Nephron progenitor cell (in vitro differentiated cells): ENCODE measurements at places on chromosomes 5 and 9.

DNA sequence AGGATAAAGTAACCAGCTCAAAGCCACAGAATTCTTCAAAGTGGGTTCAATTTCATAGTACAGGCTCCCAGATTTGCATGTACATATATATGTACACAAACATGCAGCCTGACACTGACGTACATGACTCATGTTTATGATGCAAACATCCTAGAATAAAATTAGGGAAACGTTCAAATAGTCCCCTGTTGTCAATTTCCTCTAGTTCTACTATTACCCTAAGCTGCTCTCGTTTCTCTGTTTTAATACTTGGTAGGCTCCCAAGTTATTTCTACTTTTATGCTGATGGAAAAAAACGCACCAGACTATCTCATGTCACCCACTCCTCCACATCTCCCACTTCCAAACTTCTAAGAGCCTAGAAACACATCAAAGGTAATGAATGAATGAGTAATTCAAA, 229.7 kb downstream of the EPB41L4A start:
- DNase-seq, result no peak

DNA sequence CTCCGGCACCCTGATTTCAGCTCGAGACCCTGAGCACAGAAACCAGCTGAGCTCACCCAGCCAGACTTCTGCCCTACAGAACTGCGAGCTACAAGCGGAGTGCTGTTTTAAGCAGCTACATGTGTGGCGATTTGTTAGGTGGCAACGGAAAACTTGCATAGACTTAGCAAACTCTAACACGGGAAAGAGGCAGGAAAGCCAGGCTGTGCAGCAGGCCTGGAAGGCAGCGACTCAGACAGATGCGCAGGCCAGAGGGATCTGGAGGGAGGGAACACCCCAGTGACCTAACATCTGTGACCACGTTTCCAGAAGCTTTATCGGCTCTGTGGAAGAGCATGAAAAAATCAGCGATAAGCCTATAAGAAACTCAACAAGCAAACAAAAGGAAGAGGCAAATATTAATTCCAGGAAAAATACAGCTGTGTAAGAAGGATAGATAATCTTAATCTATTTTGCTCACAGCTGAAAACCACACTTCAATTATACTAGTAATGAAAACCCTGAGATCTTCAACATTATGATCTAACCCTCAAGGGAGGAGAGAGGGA, 11.0 kb downstream of the UBAC1 start:
- DNase-seq, result no peak

DNA sequence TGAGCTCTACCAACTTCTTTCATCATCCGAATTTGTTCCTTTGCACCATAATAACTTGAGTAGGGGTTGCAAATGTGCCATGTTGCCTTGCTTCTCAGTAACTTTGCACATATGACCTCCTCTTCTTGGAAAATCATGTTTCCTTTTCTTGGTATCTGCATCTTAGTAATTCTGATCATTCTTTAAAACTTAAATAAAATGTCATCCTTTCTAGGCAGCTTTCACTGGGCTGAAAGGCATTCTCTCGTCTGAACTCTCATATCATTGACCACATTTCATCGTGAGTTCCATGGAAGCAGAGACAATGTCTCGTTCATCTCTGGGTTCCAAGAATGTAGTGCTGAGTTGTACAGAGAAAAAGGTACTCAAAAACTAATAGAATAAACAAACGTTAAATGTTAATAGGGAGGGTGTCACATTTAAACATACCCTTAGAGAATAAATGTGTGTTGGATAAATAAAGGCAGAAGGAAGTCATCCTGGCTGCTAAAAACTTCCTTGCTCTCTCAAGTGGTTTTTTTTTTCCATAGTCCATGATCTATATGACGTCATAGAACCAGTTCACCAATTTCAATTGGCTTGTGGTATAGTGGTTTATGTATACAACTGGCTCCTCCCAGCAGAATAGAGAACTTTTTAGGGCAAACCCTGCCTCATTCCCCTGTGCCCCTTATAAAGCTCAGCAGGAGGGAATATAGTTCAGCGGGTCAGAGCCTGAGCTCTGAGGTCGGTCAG, 218.1 kb upstream of the TRIM32 start:
- no peak for DNase-seq

DNA sequence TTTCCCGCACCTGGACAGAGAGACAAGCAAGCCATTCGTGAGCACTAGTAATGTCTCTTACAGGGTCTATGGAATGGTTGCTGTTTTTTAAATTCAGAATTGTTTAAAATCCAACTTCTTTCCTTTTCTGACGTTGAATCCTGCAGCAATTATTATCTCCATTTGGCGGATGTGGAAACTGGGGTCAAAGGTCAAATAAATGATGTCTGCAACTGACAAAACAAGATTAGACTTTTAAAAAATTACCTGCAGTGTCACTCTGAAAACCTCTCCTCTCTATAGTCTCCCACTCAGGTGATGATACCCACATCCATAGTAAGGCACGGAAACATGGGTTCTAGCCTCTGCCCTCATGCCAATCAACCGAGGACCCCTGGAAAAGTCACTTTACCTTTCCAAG, 142.7 kb upstream of the SMIM23 start:
- no peak for DNase-seq

- DNase-seq, result no peak
Observed at GRCh38 chr9:114450833-114451706, 54.2 kb downstream of the WHRN start.

DNA sequence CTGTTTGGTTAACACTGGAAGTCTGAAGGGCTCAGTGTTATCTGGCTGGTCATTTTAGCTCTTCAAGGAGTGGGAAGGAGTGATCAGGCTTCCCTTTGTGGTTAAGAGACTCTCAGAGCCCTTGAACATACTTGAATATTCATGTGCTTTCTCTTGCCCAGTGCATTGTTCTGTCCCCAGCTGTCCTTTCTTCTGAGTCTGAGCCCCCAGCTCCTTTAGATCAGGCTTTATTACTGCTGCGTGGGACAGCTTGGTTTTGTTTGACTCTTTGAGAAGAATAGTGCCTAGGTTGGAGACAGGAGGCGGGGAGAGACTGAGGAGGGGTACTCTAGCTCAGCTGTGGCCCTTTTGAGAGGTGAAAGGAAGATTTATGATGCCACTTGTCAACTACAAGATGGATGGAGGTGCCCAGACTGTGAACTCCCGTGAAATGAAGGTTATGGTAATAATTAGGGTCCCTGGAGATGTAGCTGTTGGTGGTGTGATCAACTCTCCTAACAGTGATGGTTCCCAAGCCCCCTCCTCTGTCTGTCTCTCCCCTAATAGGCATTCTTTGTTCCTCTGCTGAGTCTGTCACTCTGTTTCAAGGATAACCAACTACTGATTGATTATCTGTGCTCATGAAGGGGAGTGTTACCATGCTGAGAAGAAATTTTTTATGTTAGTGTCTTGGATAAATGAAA, 83.1 kb upstream of the GLRA1 start:
- peak; percentile 10 for DNase-seq

GRCh38 chr9:95887926-95888497, 12.5 kb downstream of the ERCC6L2 start:
- DNase-seq, result no peak

- no peak for DNase-seq
Observed at GRCh38 chr5:84870369-84870768, 485.7 kb upstream of the EDIL3 start.

GRCh38 chr5:87383216-87383615, 29.5 kb downstream of the CCNH start:
- DNase-seq, result no peak

GRCh38 chr9:117021906-117022305, 334.8 kb downstream of the TRIM32 start:
- no peak for DNase-seq

- DNase-seq, result peak; percentile 89
Observed at GRCh38 chr9:92808726-92809451, 44.3 kb upstream of the BICD2 start.

DNA sequence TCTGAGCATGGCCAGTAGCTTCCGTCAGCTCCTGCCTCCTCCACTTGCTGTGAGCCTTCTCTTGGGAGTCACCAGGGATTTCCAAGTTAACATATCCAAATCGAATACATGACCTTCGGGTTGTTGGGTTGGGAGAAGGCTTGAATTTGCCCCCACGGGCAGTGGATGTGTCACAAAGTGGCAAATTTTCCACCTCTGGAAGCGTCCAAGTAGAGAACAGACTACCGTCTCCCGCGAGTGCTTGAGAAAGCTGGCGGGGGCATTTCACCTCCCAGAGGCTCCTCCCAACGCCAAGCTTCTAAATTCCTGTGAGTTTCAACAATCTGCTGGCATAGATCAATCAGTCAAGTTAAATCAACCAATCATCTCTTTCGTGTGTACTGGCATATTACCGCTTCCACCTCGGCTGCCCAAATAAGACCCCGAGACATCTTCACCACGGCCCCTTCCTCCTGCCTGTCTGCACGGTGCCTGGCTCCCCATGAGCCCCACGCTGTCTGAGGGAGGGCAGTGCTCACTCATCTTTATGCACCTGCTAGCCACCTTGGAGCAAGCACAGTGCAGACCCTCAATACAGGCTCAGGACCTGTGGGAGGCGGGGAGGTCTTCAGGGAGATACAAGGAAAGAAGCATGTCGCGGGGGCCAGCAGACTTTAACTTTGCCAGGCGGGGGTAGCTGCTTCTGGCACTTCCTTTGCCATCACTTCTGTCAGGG, 79.1 kb downstream of the MRPL36 start:
- DNase-seq, result no peak

DNA sequence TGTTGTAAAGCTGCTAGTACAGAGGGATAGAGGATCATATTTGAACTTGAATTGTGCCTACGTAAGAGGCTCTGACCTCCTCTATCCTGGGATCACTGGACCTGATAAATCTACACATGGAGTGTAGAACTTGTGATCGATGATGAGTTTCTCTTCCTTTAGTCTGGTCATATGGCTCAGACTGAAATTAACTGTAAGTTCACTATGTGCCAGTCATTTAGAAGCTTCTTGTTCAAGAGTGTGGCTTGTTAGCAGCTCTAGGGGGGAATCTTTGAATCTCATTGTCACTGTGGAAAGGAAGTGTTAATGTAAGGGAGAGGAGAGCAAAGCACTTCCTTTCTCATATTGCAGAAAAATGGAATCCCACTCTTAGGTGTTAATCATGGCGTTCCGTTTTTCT, 12.1 kb downstream of the ZBTB34 start:
- no peak for DNase-seq

DNA sequence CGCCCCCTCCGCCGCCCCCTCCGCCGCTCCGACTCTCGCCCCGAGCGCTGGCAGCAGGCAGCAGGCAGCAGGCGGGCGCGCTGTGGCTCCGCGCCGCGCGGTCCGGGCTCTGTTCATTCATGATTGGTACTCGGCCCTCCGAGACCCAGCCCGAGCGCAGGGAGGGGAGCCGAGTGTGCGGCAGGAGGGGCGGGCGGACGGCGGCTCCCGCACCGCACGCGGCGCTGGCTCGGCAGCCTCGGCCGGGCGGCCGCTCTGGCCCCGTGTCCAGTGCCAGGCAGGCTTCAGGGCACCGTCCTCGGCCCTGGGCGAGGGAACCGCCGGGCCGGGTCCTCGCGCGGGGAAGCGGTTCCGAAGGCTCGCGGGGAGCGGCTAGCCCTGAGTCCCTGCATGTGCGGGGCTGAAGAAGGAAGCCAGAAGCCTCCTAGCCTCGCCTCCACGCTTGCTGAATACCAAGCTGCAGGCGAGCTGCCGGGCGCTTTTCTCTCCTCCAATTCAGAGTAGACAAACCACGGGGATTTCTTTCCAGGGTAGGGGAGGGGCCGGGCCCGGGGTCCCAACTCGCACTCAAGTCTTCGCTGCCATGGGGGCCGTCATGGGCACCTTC, at the start of gene KCNIP1:
Gene KCNIP1, plus strand, starts transcription at position 31 of the 607 bp plus-strand sequence.
- DNase-seq, result peak; percentile 81

GRCh38 chr9:75438716-75439115, 350.4 kb downstream of the OSTF1 start:
- DNase-seq, result no peak

GRCh38 chr5:163459462-163459818, 462 bp downstream of the NUDCD2 start:
- no peak for DNase-seq

DNA sequence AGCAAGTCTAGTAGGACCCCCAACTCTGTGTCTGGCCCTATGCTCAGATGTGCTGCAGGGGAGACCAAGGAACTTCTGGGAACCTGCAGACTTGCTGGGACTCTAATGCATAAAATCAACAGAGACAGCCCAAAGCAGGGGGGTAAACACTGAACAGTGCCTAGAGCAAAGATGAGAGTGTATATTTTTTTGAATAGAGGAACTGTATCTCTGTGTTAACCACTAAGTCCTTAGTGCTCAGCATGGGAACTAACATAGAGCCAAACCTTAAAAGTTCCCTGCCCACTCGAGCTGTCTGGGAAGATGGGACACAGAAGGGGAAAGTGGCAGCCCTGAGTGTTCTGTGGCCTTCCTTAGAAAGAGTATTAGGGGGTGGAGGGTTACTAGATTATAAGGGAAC, 51.9 kb downstream of the C5orf15 start:
- no peak for DNase-seq

GRCh38 chr5:6478793-6479192, 30.1 kb downstream of the UBE2QL1 start:
- DNase-seq, result no peak

DNA sequence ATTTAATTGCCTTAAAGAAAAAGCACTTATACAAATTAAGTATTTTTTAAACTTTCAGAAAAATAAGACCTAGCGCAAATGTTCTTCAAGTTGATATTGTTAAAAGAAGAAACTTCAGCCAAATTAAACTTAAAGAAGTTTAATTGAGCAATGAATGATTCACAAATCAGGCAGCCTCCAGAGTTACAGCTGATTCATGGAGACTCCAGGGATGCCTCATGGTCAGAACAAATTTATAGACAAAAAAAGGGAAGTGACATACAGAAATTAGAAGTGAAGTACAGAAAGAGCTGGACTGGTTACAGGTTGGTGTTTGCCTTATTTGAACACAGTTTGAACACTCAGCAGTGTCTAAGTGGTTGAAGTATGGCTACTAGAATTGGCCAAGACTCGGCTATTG, 60.3 kb downstream of the CDKN2A start:
- no peak for DNase-seq

DNA sequence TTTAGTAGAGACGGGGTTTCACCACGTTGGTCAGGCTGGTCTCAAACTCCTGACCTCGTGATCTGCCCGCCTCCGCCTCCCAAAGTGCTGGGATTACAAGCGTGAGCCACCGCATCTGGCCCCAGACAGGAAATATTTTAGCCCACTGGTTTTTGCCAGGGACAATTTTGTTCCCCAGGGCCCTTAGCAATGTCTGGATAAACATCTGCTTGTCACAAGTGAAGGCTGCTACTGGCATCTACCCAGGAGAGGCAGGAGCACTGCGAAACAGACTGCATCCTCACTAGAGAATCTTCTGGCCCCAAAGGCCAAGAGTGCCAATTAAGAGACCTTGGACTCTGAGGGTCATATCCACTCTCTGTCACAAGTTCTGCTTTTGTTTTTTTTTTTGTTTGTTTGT, 2.4 kb upstream of the TPRN start:
- DNase-seq, result no peak
